Astrocyte (in vitro differentiated cells and primary cell): ENCODE measurements at places on chromosomes 2 and 18. TPM values are rescaled to one million over a fixed set of nuclear protein-coding genes. Genes with fewer than 3 reads are reported as not detected.

The CRACDL gene
- 1.8 and 5.7 TPM in 2 replicates for total RNA-seq

The UCN gene
- total RNA-seq: 1.1 and 1.5 TPM in 2 replicates

The ASB18 gene
- total RNA-seq: not detected in 2 replicates

The FZD7 gene
- total RNA-seq: 61.5 and 65.9 TPM in 2 replicates

The CAPN14 gene
- total RNA-seq: 0.12 and 0.14 TPM in 2 replicates

The USP14 gene
- total RNA-seq: 95.6 and 102 TPM in 2 replicates

The ANKRD30B gene
- not detected in 2 replicates for total RNA-seq

The EVX2 gene
- not detected in 2 replicates for total RNA-seq

The BMP10 gene
- total RNA-seq: not detected in 2 replicates

The AMER3 gene
- total RNA-seq: 0.07 TPM in 1 of 2 replicates, not detected in the other

The KCNJ13 gene
- not detected in 2 replicates for total RNA-seq

The GKN2 gene
- total RNA-seq: not detected in 2 replicates

The RNU2-63P gene
- 4.2 and 6.6 TPM in 2 replicates for total RNA-seq
